ENCODE measurements at places on chromosomes 6 and 20. TPM values are rescaled to one million over a fixed set of nuclear protein-coding genes. Genes with fewer than 3 reads are reported as not detected.

DNA sequence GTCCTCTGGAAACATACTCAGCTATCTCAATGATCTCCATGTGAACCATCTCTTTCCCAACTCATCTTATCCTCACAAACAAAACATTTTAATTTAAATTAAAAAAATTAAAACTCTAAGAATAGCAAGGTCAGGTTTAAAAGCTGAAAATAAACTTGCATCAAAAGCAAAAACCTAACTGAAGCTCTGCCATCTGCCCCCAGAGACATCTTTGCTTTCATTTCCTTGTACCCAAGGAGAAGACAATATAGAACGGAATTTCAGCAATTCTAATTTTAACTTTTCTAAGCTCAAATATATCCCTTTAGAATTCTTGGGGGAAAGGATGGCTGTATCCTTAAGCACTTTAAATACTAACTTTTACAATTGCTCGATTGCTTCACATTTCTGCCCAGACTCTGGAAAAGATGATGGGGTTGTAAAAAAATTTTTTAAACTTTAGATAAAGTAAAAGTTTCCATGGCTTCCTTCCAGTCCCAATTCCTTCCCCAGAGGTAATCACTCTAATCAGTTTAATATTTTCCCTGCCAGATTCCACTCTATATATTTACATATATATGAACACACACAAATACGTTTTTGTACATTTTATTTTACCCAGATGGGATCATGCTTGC is 69.2 kb upstream of the SMIM29 start:
- DNase-seq = no peak

STMND1 gene
- total RNA-seq = not detected

DNA sequence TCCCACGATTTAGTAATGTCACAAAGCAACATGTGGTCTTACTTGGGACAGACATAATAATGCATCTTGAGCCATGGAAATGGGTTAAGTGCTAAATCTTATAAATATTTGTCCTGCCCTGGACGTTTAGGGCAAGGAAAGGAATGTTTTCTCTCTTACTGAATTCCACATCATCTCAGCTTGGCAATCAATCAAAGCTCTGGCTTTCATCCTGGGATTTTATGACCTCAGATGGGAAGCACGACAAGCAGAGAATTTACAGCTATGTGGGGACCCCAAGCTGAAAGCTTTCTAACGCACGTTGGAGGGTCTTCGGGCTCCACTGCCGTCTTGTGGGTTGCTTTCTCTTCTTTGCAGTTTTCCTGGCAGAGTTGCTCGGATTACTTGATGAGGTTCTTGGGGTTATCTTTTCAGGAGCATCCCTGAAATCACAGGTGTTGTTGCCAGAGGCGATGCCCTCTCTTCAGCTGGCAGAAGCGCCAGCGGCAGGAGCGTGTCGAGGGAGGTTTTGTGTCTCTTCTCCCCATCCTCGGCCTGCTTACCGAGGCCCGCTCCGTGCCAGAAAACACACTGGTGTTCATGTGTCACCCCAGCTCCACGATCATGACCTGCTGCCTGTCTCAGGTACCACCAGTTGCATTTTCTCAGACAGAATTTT is 73.4 kb upstream of the FRMD1 start:
- DNase-seq = no peak

KIZ gene
- 4.0 TPM for total RNA-seq
